ENCODE measurements at places on chromosomes 2 and 18. TPM values are rescaled to one million over a fixed set of nuclear protein-coding genes. Genes with fewer than 3 reads are reported as not detected.

GPR75 gene
- total RNA-seq: 2.1 TPM

ZNF514 gene
- 7.6 TPM for total RNA-seq

PAX3 gene
- total RNA-seq: 14.9 TPM

- DNase-seq: no peak
Observed at GRCh38 chr2:216259081-216259480, 113.2 kb downstream of the MARCHF4 start.

CFAP65 gene
- not detected for total RNA-seq

DNA sequence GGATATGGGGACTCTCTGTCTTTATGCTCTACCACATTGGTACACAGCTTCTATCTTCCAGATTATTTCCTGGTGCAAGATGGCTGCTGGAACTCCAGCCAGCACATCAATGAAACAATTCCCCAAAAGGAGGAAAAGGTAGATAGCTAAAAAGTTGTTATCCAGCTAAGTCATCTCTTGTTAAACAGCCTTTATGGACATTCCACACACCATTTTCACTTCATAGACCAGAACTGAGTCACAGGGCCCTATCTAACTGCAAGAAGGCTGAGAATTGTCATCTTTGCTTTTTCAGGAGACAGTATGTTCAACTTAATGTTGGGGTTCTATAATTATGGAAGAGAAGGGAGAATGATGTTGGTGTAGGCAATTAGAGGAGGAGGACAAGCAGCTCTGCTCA, 133.3 kb upstream of the NOSTRIN start:
- peak; percentile 16 for DNase-seq

GRCh38 chr2:118300832-118301231, 212.6 kb downstream of the INSIG2 start:
- DNase-seq: no peak

LYG2 gene
- total RNA-seq: not detected

All from HFFc6 (cell line).